WTC11 (cell line): ENCODE measurements at places on chromosomes 4 and X. TPM values are rescaled to one million over a fixed set of nuclear protein-coding genes. Genes with fewer than 3 reads are reported as not detected.

DNA sequence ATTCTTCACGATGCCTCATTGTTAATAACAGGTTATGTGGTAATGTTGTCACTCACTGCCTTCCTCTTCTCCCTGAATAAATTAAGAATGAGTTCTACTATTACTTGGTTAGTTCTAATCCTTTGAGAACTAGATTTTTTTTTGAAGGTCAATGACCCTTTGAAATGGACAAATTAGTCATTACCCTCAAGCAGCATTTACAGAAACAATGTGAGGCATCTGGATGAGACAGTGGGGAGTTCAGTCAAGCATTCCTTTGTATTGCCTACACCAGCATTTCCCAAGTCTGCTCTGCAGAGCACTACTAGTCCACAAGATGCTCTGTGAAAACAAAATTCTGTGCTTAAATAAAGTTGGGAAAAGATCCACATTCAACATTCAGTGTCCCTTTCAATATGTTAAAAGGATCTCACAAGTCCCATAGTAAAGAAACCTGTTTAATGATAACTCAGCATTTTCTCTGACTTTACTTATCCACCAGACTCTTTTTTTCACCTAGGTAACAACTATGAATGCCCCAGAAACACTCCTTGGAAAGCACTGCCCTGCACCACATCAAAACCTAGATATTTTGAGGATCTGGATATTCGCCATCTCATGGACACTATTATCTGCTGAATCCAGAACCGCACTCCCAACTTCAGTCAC, 60.6 kb downstream of the CHRDL1 start:
- peaks cover 19% of the 10 kb centered on the region for H3K4me1 ChIP-seq
- H3K27me3 ChIP-seq: no peaks in the 10 kb centered on the region
- no peak overlapping the region for H3K4me3 ChIP-seq
- H3K36me3 ChIP-seq: no peaks in the 10 kb centered on the region

- no peaks in the 10 kb centered on the region for H3K36me3 ChIP-seq
- no peak overlapping the region for H3K4me3 ChIP-seq
- no peak for DNase-seq
- H3K27me3 ChIP-seq: no peaks in the 10 kb centered on the region; the same call in 1 of the 2 replicates
- no peak overlapping the region for H3K27ac ChIP-seq
Observed at GRCh38 chr4:16334601-16335000, 108.3 kb upstream of the TAPT1 start.

- H3K4me3 ChIP-seq: no peak overlapping the region
- H3K27me3 ChIP-seq: no peaks in the 10 kb centered on the region
- no peak overlapping the region for H3K27ac ChIP-seq
- H3K4me1 ChIP-seq: peaks cover 7% of the 10 kb centered on the region
- peaks cover under 1% of the 10 kb centered on the region; the same call in 1 of the 2 replicates for H3K36me3 ChIP-seq
Observed at GRCh38 chr4:71785959-71786358, 2.1 kb upstream of the GC start.

DNA sequence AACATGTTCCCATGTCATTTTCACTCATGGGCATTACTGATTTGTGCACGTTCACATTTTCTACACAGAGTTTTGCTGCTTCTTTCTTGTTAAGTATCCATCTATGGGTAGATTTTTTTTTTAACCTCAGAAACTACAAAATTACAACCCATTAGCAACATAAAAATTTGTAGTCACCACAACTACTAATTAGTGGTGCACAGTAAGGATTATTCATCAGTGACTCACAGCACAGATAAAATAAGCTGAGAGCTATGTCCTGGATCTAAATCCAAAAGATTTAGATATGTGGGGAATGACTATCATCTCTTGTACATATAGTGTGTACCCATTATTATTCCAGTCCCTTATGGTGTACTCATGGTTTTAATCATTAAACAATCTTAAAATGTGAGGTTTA, 19.7 kb upstream of the AMELX start:
- no peak overlapping the region for H3K27ac ChIP-seq
- no peak overlapping the region for H3K4me3 ChIP-seq
- no peaks in the 10 kb centered on the region for H3K36me3 ChIP-seq

DNA sequence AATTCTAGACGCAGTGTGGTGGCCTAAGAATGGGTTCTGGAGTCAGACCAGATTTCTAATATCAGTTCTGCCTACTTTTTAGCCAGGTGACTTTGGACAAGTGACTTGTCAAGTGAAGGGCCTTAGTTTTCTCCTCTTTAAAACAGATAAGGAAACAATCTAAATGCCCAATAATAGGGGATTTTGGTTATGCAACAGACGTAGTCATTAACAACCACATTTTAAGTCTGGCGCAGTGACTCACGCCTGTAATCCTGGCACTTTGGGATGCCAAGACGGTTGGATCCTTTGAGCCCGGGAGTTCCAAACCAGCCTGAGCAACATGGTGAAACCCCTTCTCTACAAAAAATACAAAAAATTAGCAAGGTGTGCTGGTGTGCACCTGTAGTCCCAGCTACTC, 2.1 kb upstream of the ZMYM3 start:
- H3K36me3 ChIP-seq: peaks cover 4% of the 10 kb centered on the region
- H3K4me3 ChIP-seq: peak overlapping the region; percentile 90
- DNase-seq: no peak

GRCh38 chr4:155408796-155409195, 32.0 kb upstream of the MAP9 start:
- H3K27me3 ChIP-seq: peaks cover 44% of the 10 kb centered on the region
- no peaks in the 10 kb centered on the region for H3K4me1 ChIP-seq
- H3K36me3 ChIP-seq: no peaks in the 10 kb centered on the region
- no peak overlapping the region for H3K4me3 ChIP-seq
- no peak overlapping the region for H3K27ac ChIP-seq
- DNase-seq: no peak

DNA sequence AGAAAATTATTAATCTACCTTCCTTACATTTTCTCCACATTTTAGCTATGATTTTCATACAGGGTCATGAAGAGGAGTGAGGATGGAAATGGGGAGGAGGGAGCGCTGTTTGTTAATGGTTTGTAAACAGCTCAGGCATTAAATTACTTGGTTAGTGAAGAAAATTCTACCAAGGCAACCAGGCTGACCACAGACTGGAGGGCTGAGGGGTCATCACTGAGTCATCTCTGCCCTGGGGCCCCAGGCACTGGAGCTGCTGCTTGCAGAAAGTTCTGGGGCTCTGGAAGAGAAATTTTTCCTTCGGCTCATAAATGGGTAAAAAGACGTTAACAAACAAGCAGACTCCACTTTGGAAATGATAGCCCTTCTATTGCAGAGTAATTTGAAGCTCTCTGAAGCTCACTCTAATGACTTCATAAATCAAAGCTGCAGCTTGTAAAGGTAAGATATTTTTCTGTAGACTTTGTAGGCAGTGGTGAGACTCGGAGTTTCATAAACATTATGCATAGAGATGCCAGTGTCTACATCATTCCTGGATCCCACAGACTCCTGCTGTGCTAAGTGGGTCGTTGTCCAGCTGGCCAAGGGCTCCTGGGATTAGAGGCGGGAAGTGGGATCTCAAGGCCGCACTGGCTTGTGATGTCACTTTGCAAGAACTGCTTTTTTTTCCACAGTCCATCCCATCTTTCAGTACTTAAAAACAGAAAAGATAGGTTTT, 159.6 kb downstream of the PTTG2 start:
- H3K27me3 ChIP-seq: no peaks in the 10 kb centered on the region
- H3K4me1 ChIP-seq: peaks cover 43% of the 10 kb centered on the region
- H3K36me3 ChIP-seq: peaks cover 30% of the 10 kb centered on the region
- DNase-seq: no peak

GRCh38 chr4:152943672-152944071, 7.5 kb downstream of the FHDC1 start:
- no peak for DNase-seq
- H3K27me3 ChIP-seq: peaks cover 6% of the 10 kb centered on the region
- H3K4me1 ChIP-seq: peaks cover 53% of the 10 kb centered on the region
- H3K4me3 ChIP-seq: no peak overlapping the region

DNA sequence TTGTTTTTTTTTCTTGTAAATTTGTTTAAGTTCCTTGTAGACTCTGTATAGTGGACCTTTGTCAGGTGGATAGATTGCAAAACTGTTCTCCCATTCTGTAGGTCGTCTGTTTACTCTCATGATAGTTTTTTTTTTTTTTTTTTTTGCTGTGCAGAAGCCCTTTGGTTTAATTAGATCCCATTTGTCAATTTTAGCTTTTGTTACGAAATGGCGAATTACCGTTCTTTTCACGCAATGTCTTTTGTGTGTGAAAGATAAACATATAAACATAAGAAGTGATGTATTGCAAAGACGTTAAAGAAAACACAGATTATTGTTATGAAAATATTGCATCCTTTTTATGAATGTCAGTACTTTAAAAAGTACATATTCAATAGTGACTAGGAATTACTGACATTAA, 34.5 kb downstream of the MAGEA10 start:
- no peak overlapping the region for H3K27ac ChIP-seq
- H3K4me3 ChIP-seq: no peak overlapping the region
- H3K27me3 ChIP-seq: no peaks in the 10 kb centered on the region
- no peaks in the 10 kb centered on the region for H3K4me1 ChIP-seq
- no peaks in the 10 kb centered on the region for H3K36me3 ChIP-seq

DNA sequence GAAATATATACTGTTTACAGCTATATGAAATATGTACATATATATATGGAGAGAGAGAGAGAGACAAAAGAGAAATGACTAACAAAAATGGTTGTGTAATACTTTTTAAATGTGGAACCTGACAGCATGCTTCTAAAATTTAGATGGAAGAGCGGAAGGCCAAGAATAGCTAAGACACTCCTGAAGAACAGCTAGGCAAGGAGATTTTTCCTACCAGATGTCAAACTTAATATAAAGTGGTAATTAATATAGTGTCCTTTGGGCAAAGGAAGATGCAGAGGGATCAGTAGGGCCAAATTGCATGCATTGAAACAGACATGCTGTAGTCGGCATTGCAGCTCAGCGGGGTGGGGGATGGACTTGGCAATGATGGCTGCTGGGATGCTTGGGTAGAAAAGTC, 45.2 kb downstream of the ADD1 start:
- H3K36me3 ChIP-seq: peaks cover 42% of the 10 kb centered on the region
- no peaks in the 10 kb centered on the region for H3K4me1 ChIP-seq
- no peaks in the 10 kb centered on the region for H3K27me3 ChIP-seq
- no peak overlapping the region for H3K27ac ChIP-seq

GRCh38 chr4:17115583-17115982, 217.1 kb upstream of the LDB2 start:
- H3K27ac ChIP-seq: no peak overlapping the region
- no peaks in the 10 kb centered on the region for H3K27me3 ChIP-seq
- no peak overlapping the region for H3K4me3 ChIP-seq
- H3K4me1 ChIP-seq: peaks cover 22% of the 10 kb centered on the region

DNA sequence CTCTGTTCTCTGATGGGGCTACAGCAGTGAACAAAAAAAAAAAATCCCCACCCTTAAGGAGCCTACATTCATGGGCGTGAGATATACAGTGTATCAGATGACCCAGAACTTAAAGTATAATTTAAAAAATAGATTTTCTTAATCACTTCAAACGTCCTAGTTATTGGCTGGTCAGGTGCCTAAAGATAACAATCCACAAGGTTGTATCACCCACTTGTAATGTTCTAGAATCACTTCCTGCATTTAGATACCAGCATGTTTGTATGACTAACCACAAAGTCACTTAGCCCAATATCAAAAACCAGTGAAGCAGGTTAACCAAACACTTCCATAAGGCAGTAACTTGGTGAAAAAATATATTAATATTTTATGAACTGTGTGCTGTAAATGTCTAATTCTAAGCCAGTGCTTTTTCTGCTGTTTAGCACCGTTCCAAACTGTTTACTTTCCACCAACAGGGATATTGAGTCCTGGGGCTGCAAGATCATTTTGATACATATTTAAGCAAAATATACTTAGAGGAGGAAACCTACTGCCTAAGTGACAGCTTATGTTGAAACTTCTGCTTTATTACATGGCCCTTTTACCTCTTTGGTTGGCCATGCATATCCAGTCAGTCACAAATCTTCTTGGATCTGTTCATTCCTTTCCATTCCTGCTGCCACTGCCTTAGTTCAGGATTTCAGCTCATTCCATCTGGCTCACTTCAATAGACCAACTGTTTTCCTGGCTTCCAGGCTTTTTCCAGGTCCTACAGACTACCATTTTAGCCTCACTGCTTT, 43.3 kb downstream of the CD40LG start:
- H3K36me3 ChIP-seq: no peaks in the 10 kb centered on the region
- H3K27me3 ChIP-seq: no peaks in the 10 kb centered on the region
- peak overlapping the region; percentile 41; the same call in 1 of the 2 replicates for H3K27ac ChIP-seq
- no peak overlapping the region for H3K4me3 ChIP-seq
- no peak for DNase-seq
- H3K4me1 ChIP-seq: peaks cover 20% of the 10 kb centered on the region

DNA sequence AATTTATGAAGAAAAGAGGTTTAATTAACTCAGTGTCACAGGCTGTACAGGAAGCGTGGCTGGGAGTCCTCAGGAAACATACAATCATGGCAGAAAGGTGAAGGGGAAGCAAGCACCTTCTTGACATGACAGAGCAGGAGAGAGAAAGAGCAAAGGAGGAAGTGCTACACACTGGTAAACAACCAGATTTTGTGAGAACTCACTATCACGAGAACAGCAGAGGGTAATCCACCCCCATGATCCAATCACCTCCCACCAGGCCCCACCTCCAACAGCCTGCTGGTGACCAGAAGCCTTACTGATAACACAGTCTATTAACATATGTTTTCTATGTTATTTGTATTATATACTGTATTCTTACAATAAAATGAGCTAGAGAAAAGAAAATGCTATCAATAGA, 254.8 kb downstream of the PCDH10 start:
- H3K4me3 ChIP-seq: no peak overlapping the region
- DNase-seq: no peak
- no peaks in the 10 kb centered on the region for H3K27me3 ChIP-seq
- no peaks in the 10 kb centered on the region for H3K36me3 ChIP-seq

DNA sequence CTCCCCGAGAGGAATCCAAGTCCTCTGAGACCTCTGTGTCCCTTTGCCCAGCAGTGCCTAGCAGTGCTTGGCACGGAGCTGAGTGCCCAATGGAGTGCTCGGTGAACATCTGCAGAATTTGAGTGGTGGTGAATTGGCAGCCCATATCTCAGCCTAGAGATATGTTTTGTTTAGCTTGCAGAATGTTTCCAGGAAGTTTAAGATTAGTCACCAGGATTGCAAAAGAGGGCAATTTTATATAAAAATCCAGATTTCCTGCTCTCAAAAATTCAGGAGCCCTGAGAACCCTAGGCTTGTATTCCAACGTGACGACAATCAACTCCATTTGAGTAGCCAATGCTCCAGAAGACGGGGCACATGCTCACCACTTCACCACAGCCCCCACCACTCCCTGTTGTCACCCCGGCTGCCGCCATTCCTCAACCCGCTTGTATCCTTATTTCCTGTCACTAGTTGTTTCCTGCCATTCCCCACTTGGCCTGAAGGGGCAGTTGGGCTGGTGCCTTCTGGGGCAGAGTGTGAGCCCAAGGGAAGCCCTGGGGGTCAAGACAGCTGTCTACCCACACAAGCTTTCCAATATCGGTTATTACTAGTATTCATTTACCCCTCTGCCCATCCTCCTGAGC, 116.9 kb downstream of the EFNB1 start:
- DNase-seq: peak; percentile 64
- H3K4me1 ChIP-seq: no peaks in the 10 kb centered on the region
- H3K27me3 ChIP-seq: peaks cover 3% of the 10 kb centered on the region; the same call in 1 of the 2 replicates
- H3K4me3 ChIP-seq: no peak overlapping the region
- H3K36me3 ChIP-seq: no peaks in the 10 kb centered on the region
- H3K27ac ChIP-seq: no peak overlapping the region

- H3K4me3 ChIP-seq: peak overlapping the region; percentile 33
- H3K36me3 ChIP-seq: peaks cover 9% of the 10 kb centered on the region
- H3K27ac ChIP-seq: peak overlapping the region; percentile 95
Observed at GRCh38 chr4:112361181-112361791, 64.1 kb downstream of the ALPK1 start.

GRCh38 chrX:41512394-41512793, 65.3 kb downstream of the NYX start:
- peaks cover 26% of the 10 kb centered on the region for H3K4me1 ChIP-seq
- no peaks in the 10 kb centered on the region for H3K27me3 ChIP-seq
- no peak for DNase-seq

ESX1 gene
- not detected in 3 replicates for total RNA-seq

NAA11 gene
- 0.09 TPM in 1 of 3 replicates, not detected in the others for total RNA-seq

TGIF2LX gene
- total RNA-seq: not detected in 3 replicates

IQSEC2 gene
- total RNA-seq: 22.0 to 48.2 TPM (median 23.3 TPM) in 3 replicates

SUPT20HL1 gene
- total RNA-seq: not detected in 3 replicates

CWH43 gene
- not detected in 3 replicates for total RNA-seq

KLHL34 gene
- total RNA-seq: 1.6 TPM in 3 replicates
